Camera-type eye (tissue), 1 donor: ENCODE measurements at places on chromosomes 4 and X. TPM values are rescaled to one million over a fixed set of nuclear protein-coding genes. Genes with fewer than 3 reads are reported as not detected.

The NPY1R gene
- total RNA-seq: 12.4 TPM

The SLC25A6 gene
- total RNA-seq: 195 TPM

The MAML3 gene
- total RNA-seq: 17.6 TPM

The BEX2 gene
- 48.4 TPM for total RNA-seq

The SLC9B1 gene
- 6.9 TPM for total RNA-seq
